ENCODE measurements at places on chromosomes 6 and 20. TPM values are rescaled to one million over a fixed set of nuclear protein-coding genes. Genes with fewer than 3 reads are reported as not detected.
A peak's percentile ranks its signal among the peaks of the same experiment; 100 is the strongest.

The RHAG gene
- not detected for total RNA-seq

The EYA2 gene
- total RNA-seq = not detected

DNA sequence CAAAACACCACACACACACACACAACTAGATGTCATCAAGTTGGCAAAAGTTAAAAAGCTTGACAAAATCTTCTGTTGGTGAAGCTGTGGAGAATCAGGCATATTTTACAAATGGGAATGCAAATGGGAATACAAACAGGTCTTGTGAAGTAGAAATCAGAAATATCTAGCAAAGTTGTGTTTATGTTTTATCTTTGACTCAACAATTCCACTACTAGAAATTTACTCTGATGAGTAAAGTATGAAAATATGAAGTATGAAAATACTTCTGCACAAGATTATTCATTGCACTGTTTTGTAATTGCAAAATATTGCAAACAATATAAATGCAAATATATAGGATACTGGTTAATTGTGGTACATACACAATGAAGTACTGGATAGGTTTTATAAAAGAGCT is 1166.0 kb upstream of the GJE1 start:
- no peak for DNase-seq

DNA sequence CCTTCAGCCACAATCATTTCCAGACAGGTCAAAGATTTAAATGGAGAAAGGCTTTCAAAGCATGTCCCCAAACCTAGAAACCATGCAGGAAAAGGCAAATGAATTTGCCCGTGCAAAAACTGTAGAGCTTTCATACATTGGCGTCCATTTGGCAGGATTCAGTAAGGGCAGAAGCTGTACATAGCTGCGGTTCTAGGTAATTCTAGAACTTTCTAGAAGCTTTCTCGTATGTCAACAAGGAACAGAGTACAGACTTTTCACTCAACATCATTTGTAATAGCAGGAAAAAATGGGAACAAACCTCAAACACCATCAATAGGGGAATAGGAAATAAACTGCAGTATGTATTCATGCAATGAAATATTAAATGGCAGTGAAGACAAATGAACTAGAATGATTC is 11.1 kb upstream of the MAPK13 start:
- DNase-seq = no peak

DNA sequence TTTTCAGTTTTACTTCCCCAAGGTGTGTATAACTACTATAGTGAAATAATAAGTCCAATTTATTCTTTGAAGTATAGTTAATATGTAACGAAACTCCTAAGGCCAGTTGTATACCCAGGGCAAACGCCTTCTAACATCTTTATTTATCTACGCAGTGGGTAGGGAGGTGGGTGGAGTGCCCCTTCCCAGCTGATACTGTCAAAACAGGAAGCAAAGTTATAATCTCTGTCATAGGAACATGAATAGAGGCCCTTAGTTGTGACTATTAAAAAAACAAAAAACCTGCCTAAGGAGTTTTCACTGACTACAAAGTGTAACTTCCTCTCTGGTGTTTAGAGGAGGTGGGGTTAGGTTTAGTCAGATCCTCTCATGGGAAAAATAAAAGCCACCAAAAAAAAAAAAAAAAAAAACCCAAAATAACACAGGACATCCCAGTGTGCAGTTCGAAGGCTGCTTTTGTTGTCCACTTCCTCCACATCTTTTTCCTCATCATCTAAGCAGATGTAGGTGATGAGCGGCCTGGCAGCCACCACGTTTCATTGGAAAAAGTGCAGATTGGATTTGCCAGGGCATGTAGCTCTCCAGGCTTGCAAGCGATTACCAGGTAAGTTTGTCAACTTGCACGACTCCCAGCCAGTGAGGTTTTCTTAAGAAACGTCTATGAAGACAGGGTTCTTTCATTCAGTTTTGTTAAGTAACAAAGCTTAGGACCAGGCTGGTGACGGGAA is 58.7 kb downstream of the UTRN start:
- DNase-seq = no peak

GRCh38 chr6:101932704-101933103 is 539.2 kb downstream of the GRIK2 start:
- no peak for DNase-seq

GRCh38 chr6:20808924-20809323 is 274.7 kb downstream of the CDKAL1 start:
- peak; percentile 80 for DNase-seq

DNA sequence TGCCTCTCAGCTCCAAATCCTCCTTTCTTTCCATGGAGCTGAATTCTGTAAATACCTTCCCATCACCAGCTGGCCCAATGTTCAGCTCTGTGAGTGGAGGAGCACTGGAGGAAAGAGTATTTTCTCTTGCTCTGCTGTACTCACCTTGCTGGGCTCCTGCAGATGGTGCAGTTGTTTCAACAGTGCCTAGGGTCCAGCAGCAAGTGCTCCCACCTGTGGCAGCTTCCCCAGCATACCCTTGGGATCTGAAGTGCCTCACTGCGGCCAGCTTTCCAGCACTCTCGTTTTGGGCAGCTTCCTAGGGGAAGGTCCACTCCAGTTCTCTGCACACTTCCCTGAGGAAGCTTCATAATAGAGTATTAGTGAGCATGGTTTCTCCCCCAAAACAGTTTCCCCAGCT is 170.9 kb downstream of the ARHGAP18 start:
- DNase-seq = no peak

DNA sequence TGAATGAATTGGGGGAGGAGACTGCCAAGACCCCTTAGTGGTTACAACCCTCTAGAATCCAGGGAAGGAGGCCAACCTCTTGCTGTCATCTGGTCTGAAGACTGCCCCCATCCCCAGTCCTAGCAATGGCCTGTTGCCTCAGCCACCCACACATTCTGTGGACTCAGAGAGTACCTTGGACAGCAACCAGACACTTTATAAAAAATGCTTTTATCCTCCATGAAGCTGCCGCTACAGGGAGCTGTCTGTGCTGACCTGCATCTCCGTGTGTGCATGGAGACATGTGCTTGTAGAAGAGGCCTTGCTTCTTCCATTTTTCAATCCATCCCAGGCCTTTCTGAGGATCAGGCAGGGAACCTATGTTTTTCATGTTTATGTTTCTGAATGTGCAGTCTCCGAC is 15.2 kb downstream of the CDH22 start:
- peak; percentile 49 for DNase-seq

DNA sequence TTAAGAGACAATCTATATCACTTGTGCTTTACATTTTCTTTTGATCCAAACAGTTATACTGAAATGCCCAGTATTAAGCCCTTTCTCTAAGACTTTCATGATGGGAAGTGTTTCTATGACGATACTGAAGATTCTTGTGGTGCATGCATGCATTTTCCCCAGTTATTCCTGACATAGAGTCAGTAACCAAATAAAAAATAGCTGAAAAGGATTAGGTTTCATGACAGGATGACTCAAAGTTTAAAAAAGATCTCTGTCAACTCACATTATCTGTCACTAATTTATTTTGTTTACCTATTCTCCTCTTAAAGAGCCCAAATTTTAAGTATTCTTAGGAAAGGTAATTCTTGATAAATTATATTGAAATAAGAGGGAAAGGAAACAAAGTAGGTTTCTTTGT is 98.4 kb downstream of the SESN1 start:
- no peak for DNase-seq

GRCh38 chr6:157709555-157709954 is 113.5 kb upstream of the SNX9 start:
- no peak for DNase-seq

DNA sequence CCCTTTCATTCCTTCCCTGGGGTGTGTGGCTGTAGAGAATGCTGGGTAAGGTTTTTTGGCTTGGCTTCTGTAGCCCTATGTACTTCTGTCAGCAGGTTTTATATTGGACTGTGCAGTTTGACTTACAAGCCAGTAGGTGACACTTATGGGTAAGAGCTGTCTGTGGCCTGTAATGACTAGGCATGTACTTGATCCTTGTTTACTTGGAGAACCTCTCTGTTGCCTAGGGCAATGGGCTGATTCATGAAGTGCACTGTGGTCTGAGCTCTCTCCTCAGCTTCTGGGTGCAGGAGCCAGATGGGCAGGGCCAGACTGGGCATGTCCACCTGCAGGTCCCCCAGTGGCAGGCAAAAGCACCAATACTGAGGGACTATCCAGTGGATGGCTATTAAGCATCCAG is 544.6 kb downstream of the ADGRB3 start:
- no peak for DNase-seq

- no peak for DNase-seq
These were observed 553.4 kb upstream of the EPHA7 start for GRCh38 chr6:93972791-93973190.

- DNase-seq = no peak
These were observed 31.4 kb downstream of the RPP40 start for GRCh38 chr6:4972438-4972837.
